ENCODE measurements at places on chromosomes 13 and 19.

GRCh38 chr13:19862481-19863313 lies 752 bp downstream of the ZMYM5 start:
- peak; percentile 77 for DNase-seq

- no peak for DNase-seq
These were observed 86.4 kb upstream of the SLC7A1 start for GRCh38 chr13:29681864-29682263.

DNA sequence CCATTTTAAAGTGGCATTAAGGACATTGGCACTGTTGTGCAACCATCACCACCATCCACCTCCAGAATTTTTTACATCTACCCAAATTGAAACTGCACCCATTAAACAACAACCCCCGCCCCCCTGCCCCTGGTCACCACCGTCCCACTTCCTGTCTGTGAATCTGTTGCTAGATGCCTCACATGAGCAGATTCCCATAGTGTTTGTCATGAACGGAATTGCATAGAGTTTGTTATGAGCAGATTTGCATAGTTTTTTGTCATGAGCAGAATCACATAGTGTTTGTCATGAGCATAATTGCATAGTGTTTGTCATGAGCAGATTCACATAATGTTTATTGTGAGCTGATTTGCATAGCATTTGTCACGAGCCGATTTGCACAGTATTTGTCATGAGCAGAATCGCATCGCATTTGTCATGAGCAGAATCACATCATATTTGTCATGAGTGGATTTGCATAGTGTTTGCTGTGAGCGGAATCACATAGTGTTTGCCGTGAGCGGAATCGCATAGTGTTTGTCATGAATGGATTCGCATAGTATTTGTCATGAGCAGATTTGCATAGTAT lies 54.0 kb upstream of the GTF3A start:
- DNase-seq: no peak

- DNase-seq: no peak
These were observed 119.8 kb downstream of the ATP11A start for GRCh38 chr13:112809332-112810315.

DNA sequence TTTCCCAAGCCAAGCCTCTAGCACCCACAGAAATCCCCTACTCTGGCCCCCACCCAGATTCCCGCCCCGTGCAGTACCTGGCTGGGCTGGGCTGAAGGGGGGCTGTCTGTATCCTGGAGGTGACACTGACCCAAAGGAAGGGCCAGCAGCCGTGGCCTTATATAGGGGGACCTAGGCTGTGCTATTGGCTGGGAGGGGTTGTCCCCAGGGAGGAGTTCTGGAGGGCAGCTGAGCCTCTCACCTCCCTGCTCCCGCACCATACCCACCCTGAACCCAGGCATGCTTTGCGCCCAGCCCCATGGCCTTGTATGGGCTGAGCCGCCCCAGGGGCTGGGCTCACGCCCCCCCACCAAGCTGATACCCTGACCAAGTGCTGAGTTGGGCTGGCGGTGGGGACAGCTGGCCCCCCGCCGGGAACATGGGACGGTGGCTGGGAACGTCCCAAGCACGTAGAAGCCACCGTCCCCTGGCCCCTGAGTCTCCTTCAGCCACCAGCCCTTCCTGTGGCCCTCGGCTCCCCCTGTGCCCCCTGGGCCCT lies at the start of gene CKM:
Gene CKM (minus strand): TSS at position 132 of the 538 bp plus-strand sequence. CDS start 3,162 bp downstream, outside the sequence.
- DNase-seq: no peak

DNA sequence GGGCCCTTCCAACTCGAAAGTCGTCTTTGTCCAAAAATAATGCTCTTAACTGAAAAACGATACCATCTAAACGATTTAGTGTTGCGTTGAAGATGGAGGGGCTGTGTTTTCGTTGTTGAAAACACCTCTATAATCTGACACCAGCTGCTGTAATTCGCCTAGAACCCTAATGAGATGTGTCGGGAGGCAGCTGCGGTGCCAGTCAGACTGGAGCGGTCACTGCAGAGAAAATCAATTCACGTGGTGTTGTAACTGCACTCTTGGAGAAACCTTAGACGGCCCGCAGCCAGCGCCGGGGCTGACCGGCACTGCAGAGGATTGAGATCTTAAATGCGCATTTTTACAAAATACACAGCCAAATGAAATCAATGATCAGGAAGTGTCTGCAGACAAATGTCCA lies 339.1 kb downstream of the ZNF536 start:
- DNase-seq: no peak

- no peak for DNase-seq
These were observed 50.7 kb upstream of the AKAP11 start for GRCh38 chr13:42221121-42221765.

GRCh38 chr13:98451676-98452470 lies 125.0 kb downstream of the STK24 start:
- DNase-seq: no peak

DNA sequence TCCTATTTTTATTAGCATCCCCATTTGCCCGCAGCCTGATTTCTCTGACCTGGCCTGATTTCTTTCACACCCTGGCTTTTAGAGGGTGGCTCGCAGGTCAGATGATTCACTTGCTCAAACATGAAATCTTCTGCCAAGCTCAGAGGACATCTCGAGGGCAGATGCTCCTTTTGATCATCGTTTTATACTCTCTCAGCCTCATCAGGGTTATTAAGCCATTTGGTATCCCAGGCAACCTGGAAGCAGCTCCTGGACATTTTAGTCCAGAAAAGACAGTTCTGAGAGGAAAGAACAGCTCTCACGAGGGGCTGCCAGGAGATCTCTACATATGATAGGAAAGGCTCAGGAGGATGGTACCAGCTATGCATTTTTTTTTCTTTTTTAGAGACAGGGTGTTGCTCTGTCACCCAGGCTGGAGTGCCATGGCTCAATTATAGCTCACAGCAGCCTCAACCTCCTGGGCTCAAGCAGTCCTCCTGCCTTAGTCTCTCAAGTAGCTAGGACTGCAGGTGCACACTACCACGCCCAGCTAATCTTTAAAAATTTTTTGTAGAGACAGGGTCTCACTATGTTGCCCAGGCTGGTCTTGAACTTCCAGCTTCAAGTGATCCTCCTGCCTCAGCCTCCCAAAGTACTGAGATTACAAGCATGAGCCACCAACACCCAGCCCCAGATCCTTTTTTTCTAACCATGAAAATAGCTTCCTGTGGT lies 165.4 kb downstream of the KATNAL1 start:
- DNase-seq: no peak

GRCh38 chr13:39952249-39953233 lies 297.1 kb downstream of the COG6 start:
- DNase-seq: no peak

DNA sequence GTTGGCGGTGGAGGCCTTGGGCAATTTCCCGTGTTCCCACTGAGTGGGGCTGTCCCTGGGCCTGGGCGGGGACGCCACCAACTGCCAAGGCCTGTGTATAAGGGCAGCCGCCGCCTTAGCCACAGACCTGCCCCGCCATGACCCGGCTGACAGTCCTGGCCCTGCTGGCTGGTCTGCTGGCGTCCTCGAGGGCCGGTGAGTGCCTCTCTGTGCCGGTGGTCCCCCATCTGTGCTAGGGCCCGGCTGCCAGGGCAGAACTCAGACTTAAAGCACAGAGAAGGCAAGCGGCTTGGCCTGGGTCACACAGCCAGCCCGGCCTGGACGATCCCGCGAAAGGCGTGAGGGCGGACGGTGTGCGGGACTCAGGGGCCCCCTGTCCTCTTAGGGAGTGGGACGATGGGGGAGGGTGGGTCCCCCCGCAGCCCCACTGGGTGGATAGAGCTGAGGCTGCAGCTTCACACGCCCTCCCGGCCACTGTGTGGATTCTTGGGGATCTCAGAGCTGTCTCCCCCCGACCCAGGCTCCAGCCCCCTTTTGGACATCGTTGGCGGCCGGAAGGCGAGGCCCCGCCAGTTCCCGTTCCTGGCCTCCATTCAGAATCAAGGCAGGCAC lies at the start of gene AZU1:
Gene AZU1 (plus strand): TSS at position 128 of the 612 bp plus-strand sequence. CDS start 10 bp downstream, at position 138.
- no peak for DNase-seq

DNA sequence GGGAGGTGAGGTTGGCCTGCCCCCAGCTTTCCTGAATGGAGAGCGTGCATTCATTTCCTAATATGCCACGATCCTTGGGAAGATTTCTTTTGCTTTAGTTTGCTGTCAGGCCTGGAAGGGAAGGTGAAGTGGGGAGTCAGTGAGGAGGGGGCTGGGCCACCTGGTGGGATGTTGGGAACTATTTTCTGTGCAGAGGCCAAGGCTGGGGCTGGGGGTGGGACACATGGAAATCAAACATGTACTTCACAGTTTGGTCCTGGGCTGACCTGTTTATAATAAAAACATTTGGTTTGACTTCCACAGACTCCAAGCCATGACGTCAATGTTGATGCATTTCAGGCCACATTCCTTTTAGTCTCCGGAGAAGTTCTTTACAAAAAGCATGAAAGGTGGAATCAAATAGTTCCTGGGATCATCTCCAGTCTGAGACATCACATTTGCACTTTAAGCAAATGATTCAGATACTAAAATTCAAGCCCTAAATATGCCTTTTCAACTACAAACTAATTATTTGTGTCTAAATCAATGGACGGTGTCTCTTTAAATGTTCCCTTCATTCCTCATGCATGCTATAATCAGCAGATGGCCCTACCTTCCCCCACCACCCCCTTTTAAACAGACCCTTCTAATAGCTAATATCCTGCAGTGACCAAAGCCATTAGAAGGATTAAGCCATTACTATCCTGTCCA lies 41.5 kb upstream of the MEDAG start:
- DNase-seq: no peak

GRCh38 chr19:11240008-11240444 lies 607 bp downstream of the ANGPTL8 start:
- DNase-seq: no peak

DNA sequence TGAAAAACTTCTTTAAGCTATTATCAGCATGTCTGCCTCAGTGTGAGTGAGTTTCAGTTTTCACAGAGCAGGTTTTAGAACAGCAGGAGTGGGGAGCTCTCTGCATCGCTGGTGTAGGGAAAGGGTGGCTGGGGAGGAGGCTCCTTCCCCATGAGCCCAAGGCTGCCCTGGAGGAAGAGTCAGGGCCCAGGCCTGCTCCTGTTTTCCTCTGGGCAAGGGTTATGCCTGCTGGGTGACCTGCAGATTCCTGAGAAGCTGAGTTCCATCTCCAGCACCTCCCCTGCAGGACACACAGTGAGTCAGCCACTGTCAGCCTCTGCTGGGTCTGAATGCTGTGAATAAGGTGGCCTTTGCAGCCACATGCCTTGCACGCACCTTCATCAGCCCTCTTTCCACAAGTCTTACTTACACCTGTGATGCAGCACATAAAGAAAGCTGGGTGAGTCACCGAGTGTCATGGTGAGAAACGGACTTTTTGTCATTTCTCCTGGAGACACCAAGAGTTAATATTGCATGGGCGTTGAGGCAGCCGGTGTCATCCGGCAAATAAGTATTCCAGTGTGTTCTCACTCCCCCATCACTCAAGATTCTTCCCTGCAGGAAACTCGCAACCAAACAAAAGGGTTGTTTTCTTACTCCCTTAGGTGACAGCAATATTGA lies 186.4 kb upstream of the KL start:
- DNase-seq: peak; percentile 83

GRCh38 chr19:51064534-51065220 lies at the start of gene KLK13:
Gene KLK13 (minus strand): TSS chr19:51065092. CDS start chr19:51065067, 25 bp downstream.
- DNase-seq: peak; percentile 17

DNA sequence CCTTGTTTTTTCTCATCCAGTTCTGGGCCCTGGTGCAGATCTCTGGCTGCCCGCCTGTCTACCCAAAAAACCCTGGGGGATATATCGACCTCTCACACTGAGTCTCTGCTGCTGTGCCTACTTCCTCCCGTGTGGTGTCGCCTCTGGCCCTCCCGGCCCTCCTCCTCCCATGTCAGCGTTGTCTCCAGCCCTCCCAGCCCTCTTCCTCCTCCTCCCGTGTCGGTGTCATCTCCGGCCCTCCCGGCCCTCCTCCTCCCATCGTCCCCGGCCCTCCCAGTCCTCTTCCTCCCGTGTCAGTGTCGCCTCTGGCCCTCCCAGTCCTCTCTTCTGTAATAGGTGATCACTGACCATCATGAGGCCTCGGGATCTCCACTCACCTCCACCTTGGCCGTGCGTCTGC lies 81.8 kb downstream of the GPR12 start:
- DNase-seq: no peak

GRCh38 chr19:1163934-1164683 lies 10.0 kb downstream of the SBNO2 start:
- DNase-seq: no peak

DNA sequence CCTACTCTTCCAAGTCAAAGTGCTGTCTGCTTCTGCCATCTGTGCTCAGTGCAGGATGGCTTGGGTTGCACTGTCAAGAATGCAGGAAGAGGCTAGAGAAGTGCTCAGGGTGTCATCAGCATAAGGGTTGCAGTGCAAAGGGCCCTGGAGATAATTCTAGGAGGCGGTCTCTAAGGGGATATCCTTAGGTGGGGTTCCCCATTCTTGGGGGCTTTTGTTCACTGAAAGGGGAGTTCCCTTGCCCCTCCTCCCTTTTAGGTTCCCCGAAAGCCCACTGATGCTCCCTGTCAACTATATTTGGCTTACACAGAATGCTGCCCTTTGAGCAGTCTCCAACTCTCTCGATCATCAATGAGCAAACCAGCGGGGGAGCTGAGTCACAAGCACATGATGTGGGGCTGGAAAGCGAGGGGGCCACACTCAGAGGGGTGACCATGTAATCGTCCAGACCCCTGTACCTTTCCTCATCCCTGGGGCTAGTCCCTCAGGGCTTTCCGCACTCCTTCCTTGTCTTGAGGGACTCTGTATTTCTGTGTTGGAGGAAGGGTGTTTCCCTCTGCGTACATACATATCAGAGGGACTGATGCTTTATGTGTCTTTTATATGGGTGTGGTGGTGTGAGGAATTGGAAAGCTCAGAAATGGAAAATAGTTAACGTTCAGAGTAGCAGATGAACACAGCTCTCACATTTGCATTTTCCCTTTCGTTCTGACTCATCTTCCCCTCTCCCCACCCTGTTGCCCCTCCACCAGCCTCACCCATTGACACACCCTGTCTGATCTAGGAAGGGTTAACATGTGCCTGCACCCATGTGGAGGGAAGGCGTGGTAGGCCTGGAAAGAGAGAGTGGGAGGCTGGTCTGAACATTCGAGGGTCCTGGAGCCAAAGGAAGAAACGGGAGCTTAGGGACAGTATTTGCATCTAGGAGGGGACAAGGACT lies 6.7 kb downstream of the ZBTB32 start:
- no peak for DNase-seq

- DNase-seq: no peak
These were observed 77.0 kb upstream of the TSC22D1 start for GRCh38 chr13:44652962-44653660.

- no peak for DNase-seq
These were observed 50.3 kb downstream of the ABCC4 start for GRCh38 chr13:95250961-95251360.

DNA sequence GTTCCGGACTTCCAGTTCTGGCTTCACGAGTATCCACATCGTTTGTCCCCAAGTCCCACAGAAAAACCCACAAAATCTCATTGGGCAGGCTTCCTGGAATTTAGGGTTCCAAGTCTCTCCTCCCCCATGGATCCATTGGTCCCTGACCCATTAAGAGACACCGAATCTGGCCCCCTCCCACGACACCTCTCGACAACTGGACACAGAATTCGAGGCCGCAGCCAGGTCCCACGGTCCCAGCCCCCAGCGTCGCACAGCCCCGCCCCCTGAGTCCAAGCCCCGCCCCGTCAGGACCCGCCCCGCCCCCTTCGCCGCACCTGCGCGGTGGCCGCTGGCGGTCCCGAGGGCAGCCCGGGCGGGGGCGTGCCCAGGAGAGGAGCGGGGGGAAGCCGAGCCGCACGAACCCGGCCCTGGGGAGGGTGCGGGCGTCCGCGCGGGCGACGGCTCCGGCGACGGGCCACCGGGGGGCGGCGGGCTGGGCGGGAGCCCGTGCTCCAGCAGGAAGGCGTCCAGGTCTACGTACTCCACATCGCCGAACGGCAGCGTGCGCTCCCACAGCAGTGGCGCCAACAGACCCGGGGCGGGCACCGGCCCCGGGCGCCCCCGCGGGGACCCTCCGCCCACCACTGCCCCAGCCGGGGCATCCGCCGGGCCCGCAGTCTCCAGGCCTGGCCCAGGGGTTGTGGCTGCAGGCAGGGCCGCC lies 1.8 kb downstream of the DBP start:
- DNase-seq: peak; percentile 73

Data from HT-29 (cell line).